ENCODE measurements at places on chromosomes 3 and 15. TPM values are rescaled to one million over a fixed set of nuclear protein-coding genes. Genes with fewer than 3 reads are reported as not detected.

Gene DUOX1
- total RNA-seq, result not detected

GRCh38 chr3:177830411-177830849 lies 633.1 kb upstream of the TBL1XR1 start:
- DNase-seq, result peak; percentile 49

DNA sequence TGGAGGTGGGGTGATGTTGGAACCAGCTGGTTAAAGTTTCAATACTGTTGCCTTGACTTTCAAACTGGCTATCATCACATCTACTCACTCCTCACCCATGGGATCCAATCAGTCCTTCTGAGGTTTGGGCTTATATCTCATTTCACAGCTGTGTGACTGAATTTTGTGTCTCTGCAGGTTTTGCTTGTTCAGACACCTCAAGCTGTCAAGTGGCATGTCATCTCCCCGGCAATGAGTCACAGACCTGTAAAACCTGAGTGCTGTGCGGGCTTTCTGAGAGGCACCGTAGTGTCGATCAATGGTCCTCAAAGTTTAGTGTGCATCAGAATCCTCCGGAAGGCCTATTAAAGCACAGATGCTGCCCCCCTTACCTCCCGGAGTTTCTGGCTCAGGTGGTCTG lies 86.4 kb upstream of the RORA start:
- DNase-seq, result no peak

Gene H1-8
- total RNA-seq, result not detected

Gene SLC22A13
- total RNA-seq, result 0.19 TPM

GRCh38 chr15:70327856-70328678 lies 230.3 kb upstream of the TLE3 start:
- peak; percentile 73 for DNase-seq

- peak; percentile 81 for DNase-seq
These were observed 3.2 kb downstream of the PTPRG start for GRCh38 chr3:61564395-61565059.
